Psoas muscle (tissue), 8 donors: ENCODE measurements at places on chromosomes 12 and 14. TPM values are rescaled to one million over a fixed set of nuclear protein-coding genes. Genes with fewer than 3 reads are reported as not detected.

DNA sequence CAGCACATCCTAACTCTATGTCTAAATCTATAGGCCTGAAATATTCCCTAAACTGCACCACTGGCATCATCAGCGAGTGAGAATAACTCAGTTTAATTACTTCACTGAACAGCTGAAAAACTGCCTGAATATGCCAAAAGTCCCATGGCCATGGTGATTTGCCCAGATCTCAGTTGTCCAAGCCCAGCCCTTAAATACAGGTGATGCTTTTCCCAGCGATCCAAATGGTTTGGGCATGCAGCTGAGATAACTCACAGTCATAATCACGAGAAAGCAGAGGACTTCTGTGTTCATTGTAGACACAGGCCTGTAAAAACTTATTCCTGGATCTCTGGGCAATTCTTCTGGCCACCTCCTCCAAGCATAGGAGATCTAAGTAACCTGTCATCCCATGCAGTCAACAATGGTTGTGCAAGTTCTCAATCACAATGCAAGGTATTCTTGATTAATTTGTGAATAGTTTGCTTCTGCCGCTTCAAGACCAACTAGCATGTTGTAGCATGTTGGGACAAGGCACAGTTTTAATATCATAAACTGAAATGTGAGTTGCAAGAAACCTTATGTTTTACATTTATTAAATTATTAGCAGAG, 40.5 kb downstream of the DUSP6 start:
- DNase-seq, result no peak

- DNase-seq, result no peak
These were observed 234.7 kb upstream of the E2F7 start for GRCh38 chr12:77299910-77300669.

GRCh38 chr12:58509116-58509885, 411.0 kb downstream of the LRIG3 start:
- no peak for DNase-seq

- DNase-seq, result no peak
These were observed 5.3 kb upstream of the GDF11 start for GRCh38 chr12:55737581-55738122.

DNA sequence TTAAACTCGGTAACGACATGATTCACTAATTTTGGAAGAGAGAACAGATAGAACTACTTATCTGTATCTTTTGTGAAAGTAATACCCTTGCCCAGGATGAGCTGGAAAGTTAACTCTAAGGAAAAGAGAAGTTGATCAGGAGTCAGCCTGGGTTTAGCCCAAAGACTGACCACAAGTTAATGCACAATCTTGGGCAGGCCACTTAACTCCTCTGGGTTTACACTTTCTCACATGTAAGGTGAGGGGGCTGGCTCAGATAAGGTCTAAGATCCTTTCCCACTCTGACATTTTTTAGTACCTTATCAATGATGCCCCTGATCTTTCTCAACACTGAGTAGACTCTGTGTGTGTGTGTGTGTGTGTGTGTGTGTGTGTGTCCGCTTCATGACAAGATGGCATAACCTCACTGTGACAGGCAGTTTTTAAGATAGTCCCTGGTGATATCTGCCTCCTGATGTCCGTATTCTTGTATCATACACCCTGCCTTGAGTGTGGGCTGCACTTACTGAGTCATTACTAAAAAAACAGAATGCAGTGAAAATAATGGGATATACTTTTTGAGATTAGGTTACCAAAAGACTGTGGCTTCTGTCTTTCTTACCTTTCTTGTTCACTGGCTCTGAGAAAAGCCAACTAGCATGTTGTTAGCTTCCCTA, 56.2 kb upstream of the CCDC198 start:
- DNase-seq, result no peak

- DNase-seq, result no peak
These were observed 159.5 kb downstream of the ZFP36L1 start for GRCh38 chr14:68633131-68633991.

- peak; percentile 96 for DNase-seq
These were observed 19.3 kb downstream of the NFKBIA start for GRCh38 chr14:35385042-35385839.

GRCh38 chr12:52327830-52328500, 6.8 kb upstream of the KRT83 start:
- no peak for DNase-seq

DNA sequence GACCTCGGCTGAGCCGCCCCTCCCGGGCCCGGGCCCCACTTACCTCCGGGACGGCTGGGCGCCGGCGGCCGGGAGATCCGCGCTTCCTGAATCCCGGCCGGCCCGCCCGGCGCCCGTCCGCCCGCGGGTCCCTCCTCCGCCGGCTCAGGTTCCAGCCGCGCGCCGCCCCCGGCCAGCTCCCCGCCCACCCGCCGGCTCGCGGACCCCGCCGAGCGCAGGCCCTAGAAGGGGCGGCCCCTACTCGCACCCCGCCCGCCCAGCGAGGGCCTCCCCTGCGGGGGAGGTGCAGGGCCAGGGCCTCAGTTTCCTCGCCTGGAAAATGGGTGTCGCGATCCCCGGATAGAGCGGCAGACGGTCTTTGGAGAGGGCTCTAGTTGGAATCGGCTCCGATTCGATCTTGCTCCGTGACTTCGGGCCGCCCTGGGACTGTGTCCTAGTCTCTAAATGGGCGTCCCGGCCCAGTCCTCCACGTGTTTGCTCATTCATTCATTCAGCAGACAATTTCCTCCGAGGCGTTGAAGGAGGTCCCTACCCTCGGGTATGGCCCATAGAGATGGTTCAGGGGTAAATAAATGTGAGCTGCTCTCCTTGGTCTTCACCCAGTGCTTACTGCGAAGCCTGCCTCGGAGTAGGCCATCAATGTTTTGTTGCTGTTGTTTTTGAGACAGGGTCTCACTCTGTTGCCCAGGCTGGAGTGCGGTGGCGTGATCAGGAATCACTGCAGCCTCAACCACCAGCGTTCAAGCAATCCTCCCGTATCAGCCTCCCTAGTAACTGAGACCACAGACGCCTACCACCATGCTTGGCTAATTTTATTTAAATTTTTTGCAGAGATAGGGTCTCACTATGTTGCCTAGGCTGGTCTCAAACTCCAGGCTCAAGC, at the start of gene TRPV4:
TSS of gene TRPV4 (minus strand) at position 92 of the 883 bp plus-strand sequence. CDS start 18,602 bp downstream, outside the sequence.
- peak; percentile 26 for DNase-seq

DNA sequence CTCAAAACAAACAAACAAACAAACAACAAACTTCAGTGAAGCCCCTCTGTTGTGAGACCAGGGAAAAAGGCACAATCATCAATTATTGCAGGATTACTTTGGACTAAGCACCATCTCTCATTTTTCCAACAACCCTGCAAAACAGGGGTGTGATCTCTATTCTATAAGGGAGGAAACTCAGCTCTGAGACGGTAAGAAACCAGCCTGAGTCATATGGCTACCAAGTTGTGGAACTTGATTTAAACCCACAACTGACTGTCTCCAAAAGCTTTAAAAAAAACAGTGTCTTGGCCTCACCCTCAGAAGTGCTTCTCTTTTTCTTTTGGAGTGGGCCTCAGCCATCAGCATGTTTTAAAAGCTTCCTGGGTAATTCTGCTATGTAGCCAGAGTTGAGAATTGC, 49.8 kb downstream of the RIN3 start:
- no peak for DNase-seq

GRCh38 chr12:109695416-109695815, 18.2 kb upstream of the FAM222A start:
- no peak for DNase-seq

DNA sequence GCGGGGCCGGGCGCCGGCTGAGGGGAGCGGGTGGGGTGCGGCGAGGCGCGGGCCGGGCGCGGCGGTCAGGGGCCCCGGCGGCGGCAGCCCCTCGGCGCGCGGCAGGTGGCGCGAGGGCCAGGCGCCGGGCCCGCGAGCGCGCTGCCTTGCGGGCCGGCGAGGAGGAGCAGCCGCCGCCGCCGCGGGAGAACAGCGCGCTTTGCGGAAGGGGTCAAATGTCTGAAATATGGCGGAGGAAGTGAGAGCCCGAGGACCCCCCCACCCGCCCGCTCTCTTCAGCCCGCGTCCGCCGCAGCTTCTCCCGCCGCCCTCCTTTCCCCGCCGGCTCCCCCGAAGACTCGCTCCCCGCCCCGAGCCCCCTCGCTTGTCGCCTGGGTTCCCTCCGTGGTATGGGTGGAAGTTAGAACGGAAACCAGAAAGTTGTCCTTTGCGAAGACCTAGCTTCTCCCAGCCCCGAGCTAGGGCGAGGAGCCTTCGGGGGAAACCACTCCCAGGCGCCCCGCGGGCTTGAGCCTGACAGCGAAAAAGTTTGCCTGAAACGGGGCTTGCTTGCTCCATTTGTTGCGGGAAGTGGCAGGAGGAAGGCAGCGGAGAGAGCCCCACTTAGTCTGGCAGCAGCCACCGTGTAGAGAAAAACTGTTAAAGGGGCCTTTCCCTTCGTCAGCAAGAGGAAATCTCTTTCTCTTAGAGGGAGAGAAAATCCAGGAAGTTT, 551 bp downstream of the RAP1B start:
- DNase-seq, result peak; percentile 82

DNA sequence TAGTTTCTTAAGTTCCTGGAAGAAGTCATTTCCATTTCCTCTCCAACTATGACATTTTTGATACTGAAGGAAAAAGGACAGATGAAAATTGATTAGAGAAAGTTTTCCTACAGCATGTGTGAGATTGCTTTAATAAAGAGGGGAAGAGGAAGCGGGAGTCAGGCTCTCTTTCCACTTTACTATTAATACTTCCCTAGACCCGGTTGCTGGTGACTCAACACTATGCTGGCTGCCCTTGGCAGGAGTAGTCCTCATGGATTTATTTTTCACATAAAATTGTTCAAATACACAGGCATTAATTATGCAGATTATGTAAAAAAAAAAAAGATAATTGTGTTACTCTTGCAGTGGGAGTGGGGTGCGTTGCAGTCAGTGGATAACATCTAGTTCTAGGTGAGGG, 293.4 kb downstream of the EGLN3 start:
- no peak for DNase-seq

DNA sequence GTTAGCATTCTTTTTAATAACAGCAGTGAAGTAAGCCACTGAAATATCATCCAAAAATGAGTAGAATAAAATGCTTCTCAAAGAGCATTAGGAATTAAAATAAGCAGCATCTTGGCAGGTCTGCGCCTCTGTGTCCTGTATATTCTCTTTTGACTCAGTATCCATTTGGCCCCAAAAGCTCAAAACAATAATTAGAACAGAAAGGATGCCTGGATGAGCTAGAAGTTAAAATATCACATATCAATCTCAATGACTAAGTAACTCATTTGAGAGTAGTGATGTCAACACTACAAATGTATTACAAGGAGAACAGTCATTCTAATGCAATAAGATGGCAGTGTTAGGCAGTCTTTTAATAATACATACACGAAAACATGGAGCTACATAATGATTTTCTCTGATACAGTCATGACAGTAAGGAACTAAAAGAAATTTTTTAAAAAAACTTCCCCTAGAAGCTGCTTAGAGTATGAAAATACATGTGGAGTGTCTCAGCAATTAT, 160.9 kb upstream of the ABCD2 start:
- DNase-seq, result no peak

DNA sequence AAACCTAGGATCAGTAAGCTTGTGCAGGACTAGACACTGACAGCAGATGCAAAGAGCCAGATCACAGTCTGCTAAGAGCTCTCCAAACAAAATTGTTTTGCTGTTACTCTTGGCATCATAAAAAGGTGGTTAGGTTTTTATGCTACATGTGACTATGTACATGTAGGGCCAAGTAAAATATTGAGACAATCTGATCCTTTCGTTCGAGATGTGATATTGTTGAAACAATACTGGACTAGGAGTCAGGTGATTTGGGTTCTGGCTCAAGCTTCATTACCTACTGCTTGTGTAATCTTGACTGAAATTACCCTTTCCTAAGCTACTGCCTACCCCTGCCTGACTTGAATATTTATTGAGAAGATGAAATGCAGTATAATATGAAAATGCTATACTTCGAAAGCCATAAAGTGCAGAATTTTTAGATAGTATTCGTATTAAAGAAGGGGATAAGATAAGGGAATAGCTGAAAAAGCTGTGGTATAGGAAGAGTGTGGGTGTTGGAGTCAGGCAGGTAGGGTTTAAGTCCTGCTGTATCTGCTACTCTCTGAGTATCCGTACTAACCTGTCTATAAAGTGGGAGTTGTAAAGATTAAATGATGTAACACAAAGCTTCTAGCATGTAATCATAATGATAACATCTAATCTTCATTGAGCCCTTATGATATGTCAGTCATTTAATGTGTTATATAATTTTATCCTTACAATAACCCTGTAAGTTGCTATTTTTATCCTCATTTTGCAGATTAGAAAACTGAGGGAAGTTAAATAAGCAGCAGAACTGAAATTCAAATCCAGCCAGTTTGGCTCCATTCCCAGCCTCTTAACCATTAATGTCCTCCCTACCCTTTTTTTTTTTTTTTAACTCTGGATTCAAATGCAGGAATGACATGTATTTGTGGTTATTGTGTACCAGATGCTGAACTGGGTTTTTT, 38.6 kb upstream of the ATF1 start:
- no peak for DNase-seq

DNA sequence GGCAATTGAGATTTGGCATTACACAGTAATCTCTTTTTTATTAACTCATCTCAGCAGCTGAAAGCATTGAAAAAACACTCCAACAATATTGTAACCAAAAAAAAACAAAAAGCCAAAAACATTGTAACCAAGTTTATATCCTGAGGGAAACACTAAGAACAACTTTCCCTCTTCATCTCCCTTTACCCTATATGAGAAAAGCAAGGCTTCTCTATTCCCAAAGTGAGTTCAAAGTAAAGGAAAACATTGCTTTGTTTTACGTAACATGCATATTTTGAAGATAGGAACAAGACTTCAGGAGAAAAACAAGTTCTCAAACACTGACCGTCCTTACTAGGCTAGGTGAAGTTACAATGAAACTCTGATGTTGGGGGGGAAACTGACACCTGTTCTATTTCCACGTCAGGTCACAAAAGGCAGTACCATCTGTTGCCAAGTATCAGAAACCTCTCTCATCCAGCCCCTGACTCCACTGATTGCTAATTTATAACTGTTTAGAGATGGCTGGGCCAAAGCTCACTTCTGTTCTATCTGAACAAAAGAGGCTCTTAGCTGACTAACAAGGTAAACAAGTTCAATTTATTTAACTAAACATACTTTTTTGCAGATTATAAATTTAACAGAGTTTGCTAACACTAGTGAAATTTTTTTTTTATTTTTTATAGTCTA, 67.9 kb upstream of the PLXNC1 start:
- DNase-seq, result no peak

DNA sequence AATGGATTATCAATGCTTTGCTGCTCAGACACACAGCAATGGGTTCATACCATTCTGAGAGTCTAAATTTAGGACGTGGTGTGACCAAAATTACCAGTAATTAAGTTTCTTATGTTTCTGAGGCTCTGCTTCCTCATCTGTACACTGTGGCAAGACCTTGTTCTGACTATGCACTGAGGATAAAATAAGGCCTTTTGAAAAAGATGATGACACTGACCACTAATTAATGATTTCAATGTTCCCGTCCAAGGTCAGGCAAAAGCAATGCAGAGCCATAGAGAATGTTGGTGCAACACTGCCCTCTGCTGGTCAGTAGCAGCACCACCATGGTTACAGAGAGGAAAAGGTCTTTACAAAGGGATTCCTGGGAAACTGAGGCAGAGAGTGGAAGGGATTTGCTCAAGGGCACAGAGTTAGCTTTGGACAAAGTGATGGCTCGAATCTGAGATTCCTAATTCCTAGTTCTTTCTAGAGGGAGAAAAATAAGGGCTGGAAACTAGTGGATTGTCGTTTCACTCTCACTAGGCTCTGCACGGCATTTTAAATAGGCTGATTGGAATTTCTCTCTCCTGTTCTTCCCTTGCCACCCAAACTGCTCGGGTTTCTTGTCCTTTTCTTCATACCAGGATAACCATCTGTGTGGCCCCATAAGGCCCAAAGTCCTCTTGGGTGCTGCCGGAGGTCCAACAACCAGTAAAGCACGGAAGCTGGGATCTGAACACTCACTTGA, 22.3 kb upstream of the P2RX7 start:
- peak; percentile 61 for DNase-seq

The AGAP2 gene
- 2.5 TPM for polyA plus RNA-seq

The NEUROD4 gene
- not detected for polyA plus RNA-seq

The SIX1 gene
- polyA plus RNA-seq, result 37.7 TPM

The AQP6 gene
- 0.04 TPM for polyA plus RNA-seq
